CD4-positive, alpha-beta T cell treated with Interleukin-17A for 1 hour (primary cell): ENCODE measurements at places on chromosomes 5 and 9.
A peak's percentile ranks its signal among the peaks of the same experiment; 100 is the strongest.

GRCh38 chr5:157459715-157460599, at the start of gene NIPAL4:
Gene NIPAL4 (plus strand): TSS chr5:157460213. CDS start chr5:157460321, 108 bp downstream.
- DNase-seq = peak; percentile 36

GRCh38 chr9:15824310-15824709, 271.5 kb downstream of the CCDC171 start:
- DNase-seq = no peak

GRCh38 chr5:171365351-171365750, 22.3 kb upstream of the NPM1 start:
- no peak for DNase-seq

- no peak for DNase-seq
Observed at GRCh38 chr5:126896170-126896702, 119.3 kb downstream of the LMNB1 start.

DNA sequence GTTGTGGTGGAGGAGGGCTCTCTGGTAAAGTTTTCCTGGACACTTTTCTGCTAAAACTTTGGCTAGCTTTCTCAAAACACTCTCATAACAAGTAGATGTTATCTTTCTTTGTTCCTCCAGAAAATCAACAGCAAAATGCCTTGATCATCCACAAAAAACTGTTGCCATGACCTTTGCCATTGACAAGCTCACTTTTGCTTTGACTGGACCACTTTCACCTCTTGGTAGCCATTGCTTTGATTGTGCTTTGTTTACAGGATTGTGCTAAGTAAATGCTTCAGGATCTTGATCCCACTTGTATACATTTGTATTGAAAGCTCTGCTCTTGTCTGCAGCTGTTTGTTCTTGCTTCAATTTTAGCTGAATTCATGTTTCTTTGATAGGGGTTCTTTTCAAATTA, 143.9 kb upstream of the NR3C1 start:
- DNase-seq = no peak

DNA sequence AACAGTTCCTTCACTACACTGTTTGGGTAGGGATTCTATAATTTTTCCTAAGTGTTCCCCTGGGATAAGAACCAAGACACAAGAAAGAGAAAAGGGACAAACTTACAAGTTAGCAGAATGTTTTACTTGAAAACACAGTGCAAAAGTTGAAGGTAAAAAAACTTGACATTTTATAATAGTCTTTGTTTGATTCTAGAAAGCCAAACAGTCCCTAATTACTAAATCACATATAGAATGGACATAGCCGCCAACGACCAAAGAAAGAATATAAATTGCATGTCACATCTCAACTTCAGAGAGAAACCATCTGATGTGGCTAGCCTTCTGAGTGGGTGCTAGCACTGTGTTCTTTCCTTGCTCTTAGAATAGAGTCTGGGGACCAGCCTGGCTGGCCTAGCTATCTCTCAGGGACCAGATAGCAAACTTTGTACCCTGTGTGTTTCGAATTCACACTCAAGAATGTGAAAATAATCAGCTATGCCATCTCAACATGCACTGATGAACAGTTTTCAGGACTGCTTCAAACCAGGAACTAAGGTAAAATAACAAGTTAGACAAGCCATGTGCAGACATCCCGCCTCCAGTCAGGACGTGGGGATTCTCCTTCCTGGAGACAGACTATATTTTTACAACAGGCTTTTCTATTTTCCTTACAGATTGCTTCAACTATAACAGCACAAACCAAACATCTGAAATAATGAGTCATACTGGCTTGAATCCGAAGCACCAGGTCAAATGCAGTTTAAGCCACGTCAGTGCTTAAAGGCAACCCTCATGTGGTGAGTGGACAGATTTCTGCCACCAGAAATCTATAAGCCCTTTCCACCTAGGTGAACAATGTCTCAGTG, 53.7 kb downstream of the LHFPL2 start:
- no peak for DNase-seq

- DNase-seq = no peak
Observed at GRCh38 chr9:2285416-2286332, 270.5 kb downstream of the SMARCA2 start.

GRCh38 chr9:126459965-126460843, 133.6 kb downstream of the MVB12B start:
- no peak for DNase-seq
